ENCODE measurements at places on chromosomes 5 and 9.

DNA sequence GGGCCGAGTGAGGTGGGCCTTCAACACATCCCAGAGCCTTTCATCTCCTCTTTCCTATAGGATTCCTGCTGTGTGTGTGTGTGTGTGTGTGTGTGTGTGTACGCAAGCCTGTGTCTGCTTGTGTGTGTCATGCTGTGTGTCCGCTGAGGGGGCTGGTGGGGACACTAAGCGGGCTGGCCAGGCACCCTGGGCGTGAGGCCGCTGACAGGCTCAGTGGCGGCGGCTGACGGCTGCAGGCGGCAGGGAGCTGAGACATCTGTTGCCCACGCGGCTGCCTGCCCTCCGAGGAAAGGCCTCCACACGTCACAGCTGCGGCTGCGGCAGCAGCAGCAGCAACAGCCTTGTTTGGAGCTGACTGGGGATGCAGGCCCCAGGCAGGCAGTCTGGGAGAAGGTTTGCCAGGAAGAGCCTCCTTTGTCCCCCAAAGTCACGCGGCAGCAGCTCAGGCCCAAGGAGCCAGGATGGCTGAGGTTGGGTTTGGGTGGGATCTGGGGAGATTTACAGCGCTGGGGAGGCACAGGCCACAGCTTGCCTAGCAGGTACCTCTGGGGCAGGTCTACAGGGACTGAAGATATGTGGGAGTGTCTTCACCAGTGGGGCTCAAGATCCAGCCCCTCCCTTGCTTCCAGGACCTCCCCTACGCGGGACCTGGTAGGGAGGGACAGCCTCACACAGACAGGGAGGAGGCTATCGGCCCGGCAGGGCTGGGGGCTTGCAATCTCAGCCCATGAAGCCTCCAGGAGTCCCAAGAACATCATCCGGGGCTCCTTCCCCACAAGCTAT is 1.8 kb downstream of the PDLIM4 start:
- DNase-seq, result no peak

DNA sequence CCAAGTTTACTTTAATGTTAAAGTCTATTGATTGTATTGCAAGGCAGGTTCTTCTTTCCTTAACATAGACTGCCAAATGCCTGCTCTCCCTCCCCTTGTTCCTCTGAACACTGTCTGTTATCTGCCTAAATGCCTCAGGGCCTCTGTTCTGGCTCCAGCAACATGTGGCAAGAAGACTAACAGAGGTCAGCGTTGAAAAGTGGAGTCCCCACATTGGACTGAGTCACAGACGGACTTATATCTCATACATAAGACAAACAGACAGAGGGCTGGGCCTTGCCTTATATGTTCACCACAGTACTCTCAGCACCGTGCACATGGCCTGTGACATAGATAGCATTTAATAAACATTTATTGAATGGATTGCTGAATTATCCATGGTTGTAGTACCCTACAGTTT is 91.4 kb downstream of the TSSK1B start:
- DNase-seq, result no peak

DNA sequence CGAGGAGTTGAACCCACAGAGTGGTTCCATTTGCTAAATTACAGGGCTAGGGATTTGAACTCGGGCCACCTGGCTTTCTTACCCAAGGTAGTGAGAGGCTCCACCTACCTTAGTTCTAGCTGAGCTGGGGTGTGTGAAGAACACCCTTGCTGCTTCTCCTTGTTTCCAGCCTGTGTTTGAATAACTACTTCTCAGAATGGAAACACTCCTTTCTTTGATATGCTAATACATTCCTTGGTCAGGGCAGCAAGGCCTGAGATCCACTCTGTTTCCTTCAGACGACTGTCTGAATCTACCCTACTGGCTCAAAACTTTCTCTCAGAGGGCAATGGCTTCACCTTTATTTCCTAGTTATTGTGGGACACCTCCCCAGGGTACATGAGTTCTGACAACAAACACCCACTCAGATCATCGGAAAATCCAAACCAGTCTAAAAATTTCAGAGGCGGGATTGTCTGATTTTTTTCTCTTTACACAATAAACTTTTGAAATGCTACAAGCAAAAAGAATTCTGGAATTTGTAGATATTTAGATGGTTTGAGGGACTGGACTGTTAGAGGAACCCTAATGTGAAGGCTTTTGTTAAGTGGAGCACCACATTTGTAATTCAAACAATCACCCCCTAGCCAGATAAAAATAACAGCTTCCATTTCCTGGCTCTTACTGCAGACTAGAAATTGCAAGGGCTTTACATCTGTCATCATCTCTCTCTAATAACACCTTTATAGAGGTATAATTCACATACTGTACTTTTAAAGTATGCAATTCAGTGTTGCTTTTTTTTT is 4.0 kb upstream of the ATP6V1G1 start:
- DNase-seq, result no peak

- no peak for DNase-seq
These were observed 160.5 kb upstream of the TNC start for GRCh38 chr9:115278326-115279035.

DNA sequence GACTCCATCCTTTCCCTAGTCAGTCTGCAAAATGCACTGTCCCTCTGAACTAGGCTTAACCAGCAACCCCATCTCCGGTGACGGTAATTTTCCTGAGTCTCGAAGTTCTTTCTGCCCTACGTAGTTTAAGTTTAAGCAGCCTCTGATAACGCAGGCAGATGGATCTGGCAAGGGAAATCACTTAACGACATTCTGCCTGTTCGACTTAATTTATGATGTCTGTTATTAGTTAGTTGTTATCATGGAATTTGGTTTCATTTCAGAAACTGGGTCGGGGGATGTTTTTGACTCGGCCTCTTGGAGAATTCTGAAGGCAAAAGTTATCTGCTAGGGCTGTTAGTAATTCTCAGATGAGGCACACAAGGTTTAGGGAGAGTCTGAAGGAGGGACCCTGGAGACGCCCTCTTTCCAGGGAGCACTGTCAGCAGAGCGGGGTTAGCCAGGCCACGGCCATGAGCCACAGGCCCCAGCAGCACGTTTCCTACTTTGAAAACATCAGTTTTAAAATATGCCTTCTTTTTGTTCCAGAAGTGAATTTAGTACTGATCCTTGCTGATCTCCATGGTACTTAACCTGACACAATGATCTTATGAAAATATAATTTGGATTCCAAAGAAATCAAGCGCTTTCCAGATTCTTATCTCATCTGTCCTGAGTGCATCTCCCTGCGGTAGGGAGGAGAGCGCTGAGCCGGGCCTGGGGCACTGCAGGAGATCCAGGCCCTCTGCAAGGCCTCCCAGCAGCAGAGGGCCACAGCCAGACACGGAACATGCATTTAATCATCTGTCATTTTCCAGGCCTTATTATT is 171.0 kb upstream of the OTULINL start:
- DNase-seq, result no peak

DNA sequence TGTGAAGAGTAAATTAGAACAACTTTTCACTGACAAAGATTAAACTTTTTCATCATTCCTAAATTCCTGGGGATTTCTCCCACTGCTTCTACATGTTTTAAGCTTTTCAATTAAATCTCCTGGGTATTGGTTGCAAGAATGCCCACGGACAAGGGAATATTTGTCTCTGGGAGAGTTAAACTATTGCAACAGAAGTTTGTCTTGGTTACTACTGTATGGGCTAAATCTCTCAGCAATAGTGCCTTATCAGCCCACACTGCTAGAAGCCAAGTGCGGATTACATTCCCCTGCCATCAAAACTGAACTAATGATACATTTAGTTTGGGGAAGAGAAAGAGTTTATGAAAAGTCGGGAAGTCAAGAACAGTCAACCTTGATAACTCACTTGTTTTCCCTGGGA is 528.2 kb upstream of the C9orf72 start:
- DNase-seq, result no peak

DNA sequence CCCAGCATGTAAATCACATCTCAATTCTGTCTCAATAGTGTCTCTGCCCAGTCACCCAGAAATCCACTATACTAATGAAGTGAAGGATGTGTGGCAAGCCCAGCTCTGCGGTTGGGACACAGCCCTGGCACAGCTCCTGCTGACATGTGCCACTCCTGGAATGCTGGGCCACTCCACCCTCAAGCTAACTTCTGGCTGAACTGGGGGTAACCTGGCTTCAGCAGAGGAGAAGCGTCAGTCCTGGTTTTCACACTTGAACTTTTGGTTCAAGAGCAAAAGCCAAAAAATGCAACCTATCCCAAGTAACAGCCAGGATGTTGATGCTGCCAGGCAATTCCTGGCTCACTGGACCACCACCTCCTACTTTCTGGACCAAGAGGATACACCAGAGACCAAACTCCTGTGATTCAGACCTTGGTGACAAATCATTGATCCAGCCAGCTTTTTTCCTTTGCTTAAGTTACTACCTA is 86.4 kb downstream of the ARRDC3 start:
- DNase-seq, result no peak

DNA sequence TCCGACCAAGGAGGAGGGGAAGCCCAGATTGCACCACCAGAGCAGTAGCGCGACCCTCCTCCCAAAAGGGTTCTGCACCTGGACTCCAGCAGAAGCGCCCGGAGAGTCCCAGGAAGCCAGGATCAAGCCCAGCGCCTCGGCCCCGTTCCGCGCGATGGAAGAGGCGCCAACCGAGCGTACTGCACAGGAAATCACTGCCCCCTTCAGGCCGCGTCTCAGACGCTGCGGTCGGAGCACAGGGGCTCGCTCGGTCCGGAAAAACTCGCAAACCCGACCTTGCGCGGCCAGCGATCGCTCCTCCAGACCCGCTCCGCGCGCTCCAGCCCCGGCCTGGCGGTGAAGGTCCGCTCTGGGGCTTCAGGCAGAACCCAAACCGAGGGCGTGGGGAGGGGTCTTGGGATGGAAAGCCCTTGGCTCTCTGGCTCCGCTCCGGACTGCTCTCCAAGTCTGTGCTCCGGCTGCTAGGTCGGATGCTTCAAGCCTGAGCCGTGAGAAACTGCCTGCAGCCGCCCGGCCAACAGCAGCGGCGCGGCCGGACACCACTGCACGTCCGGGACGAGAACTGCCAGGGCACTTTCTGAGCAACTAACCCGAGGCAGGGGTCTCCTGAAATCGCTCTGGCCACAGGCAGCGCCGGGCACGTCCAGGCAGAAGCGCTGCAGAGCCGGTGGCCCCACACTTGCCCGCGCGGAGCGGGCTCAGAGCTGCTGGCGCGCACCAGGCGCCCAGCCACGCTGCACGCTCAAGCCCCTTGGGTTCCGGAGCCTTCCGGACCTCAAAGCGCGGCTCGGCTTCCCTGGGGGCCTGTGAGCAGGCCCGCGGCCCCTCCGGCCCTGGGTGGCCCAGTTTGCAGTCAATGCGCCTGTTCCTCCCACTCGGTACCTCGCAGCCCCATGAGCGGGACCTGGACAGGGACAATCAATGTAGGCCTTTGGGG is 1.3 kb downstream of the GABBR2 start:
- DNase-seq, result peak; percentile 56

Measured in activated T-cell treated with anti-CD3 and anti-CD28 coated beads, Interleukin-2, amount 50 U/mL, for 48 hours (primary cell).